NCI-H2171 treated with DMSO at 0.1 percent for 48 hours (cell line): ENCODE measurements at places on chromosomes 12 and 14.

- DNase-seq: no peak
Measured at GRCh38 chr12:6312529-6313325, 2.2 kb downstream of the PLEKHG6 start.

- DNase-seq: peak; percentile 97
Measured at GRCh38 chr14:91202234-91202974, 42.1 kb downstream of the GPR68 start.

DNA sequence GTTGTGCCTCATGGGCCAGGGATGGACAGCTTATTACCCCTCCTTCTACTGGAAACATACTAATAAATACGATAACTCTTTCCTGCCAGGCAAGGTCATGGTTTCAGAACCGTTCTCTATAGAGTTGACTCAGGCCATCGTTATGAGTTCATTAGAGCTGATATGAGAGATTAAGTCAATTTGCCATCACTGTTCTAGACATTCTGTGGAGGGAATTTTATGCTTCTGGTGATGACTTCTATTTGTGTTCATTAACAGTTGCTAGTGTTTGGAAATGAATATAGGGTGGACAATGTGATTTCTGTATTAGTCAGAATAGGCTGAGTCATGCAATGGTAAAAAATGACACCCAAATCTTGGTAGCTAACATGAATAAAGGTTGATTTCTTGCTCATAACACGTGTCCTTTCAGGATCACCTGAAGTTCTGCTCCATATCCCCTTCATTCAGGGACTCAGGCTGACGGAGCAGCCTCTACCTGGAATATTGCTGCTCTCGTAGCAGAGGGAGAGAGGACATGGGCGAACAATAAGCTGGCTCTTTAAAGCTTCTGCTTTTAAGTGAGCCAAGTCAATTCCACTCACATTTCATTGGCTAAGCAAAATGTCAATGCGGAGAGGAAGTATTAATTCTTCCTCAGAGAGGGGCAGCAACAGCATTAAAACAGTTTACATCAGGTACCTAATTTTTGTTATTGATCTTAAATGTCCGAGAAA, 18.5 kb upstream of the TBPL2 start:
- no peak for DNase-seq

GRCh38 chr12:62847709-62848108, 87.2 kb downstream of the PPM1H start:
- no peak for DNase-seq

- no peak for DNase-seq
Measured at GRCh38 chr14:105847400-105847799, 321.0 kb downstream of the TMEM121 start.

- DNase-seq: no peak
Measured at GRCh38 chr12:123801573-123802178, 39.6 kb downstream of the DNAH10 start.

DNA sequence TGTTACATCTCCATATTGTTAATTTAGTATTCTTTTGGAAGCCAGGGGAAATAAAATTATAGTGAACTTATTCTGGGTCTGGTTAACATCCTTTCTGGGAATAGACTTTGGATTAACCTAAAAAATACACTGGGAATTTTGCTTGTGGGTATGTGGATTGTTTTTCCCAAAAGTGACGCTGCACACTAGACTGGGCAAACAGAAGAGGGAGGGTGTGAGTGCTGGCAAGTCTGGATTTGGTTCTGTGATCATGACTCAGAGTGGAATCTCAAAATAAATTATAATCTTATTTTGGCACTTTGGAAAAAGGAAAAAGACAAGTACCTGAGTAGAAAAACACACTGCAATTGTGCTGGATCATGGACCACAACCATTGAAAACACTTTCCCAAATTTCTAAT, 15.2 kb upstream of the LUM start:
- no peak for DNase-seq

- DNase-seq: no peak
Measured at GRCh38 chr12:88566430-88566829, 13.8 kb downstream of the KITLG start.

- DNase-seq: no peak
Measured at GRCh38 chr12:92953747-92954146, 24.7 kb upstream of the EEA1 start.

- peak; percentile 100 for DNase-seq
Measured at GRCh38 chr12:3698218-3698974, 54.5 kb downstream of the CRACR2A start.

GRCh38 chr14:104393199-104393897, 186.2 kb upstream of the C14orf180 start:
- DNase-seq: no peak

DNA sequence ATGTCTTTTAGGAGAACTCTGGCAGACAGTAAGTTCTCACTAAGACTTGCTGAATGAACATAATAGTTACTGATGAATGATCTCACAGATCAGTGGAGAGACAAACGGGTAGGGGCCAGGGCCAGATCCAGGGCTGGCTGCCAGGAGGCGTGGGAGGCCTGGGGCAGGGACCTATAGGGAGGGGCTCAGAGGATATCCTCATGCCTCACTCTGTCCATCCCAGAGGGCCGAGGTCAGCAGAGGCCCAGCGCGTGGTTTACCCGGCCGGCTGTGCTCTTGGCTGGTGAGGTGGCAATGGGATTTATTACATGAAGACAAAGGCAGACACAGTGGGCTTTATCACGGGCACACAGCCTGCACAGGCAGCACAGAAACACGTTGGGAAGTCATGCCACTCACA, 85.4 kb downstream of the CHGA start:
- no peak for DNase-seq

DNA sequence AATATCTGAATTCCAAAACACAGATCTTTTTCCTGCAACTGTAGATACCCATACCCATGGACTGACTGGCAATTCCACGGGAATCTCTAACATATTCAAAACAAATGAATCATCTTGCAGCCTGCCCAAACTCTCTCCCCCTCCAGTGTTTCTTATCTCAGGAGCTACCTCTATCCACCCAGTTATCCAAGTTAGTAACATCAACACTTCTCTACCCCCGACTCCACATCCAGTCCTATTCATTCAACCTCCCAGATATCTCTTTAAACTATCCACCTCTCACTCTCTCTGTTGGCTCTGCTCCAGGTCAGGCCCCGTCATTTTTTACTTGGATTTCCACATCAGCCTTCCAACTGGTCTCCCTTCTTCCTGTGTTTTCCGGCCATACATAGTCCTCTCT, 6.7 kb upstream of the KCNH5 start:
- DNase-seq: no peak

- DNase-seq: peak; percentile 74
Measured at GRCh38 chr14:77580964-77581505, 35.4 kb downstream of the SPTLC2 start.

- no peak for DNase-seq
Measured at GRCh38 chr14:65361920-65362319, 50.6 kb upstream of the FUT8 start.

DNA sequence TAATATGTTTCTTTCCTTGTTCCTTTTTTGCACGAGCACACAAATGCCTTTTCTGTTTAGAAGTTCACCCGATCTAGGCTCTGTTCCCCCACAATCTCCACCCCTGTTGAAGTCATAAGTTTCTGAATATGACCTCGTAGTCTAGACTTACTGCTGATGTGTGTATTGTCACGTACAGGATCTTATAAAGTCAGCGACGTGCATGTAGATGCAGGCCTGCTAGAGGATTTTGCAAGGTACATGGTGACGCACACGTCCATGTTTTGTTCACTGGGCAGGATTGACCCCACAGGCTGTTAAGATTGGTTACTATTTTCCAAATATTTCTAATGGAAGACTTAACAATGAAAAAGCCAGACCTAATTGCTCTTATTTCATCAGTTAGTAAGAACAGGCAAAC, 46.2 kb upstream of the CCDC91 start:
- DNase-seq: no peak

GRCh38 chr12:27486961-27487360, 37.0 kb upstream of the PPFIBP1 start:
- DNase-seq: no peak

GRCh38 chr14:25522116-25522515, 472.2 kb upstream of the STXBP6 start:
- DNase-seq: no peak

DNA sequence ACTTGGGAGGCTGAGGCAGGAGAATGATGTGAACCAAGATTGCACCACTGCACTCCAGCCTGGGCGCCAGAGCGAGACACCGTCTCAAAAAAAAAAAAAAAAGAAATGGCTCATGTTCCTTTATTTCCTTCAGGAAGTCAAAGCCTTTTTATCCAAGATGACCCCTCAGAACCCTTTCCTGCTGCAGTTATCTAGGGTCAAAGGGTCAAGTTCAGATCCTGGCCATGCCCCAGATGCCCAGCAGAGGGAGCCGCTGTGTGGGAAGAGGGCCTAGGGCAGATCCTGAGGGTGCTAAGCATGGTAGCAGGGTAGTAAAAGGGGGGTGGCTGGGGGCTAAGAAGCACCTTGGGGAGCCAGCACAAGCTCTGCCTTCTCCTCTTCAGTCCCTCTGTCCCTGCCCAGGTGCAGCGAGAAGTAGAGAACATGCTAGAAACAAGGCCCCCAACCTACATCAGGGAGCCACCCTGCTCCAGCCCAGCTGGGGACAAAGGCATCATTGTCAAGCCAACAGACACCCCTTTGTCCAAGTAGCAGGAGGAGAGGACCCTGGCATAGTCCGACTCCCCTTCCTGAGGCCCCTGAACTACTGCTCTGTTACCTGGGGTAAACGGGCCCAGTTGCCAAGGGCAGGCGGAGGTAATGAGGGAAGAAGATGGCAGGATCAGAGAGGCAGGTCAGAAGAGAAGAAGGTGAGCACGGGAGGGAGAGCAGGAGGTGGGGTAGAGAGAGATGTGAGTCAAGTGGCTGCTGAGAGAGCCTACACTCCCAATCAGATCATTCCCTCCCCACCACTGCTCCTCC, 6.5 kb downstream of the NFE2 start:
- DNase-seq: no peak

DNA sequence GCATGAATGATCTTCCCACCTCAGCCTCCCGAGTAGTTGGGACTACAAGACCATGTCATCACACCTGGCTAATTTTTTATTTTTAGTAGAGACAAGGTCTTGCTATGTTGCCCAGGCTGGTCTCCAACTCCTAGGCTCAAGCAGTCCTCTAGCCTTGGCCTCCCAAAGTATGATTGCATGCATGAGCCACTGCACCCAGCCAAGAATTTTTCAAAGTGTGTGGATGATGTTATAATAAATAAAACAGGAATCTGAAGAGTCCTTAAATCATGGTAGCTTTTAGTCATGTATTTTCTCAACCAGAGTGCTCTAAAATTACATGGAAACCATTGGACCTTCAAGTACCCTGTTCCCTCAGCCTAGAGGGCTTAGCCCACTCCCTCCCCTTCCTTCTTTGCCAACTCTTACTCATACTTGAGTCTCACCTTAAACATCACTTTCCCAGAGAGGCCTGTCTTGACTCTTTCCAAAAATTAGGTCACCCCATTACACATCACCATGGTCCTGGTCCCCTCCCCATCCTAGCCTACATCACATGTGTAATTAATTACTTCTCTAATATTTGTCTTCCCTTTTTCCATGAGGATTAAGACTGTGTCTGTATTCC, 52.2 kb upstream of the BICDL1 start:
- DNase-seq: no peak

GRCh38 chr14:54834081-54834480, 68.5 kb downstream of the GCH1 start:
- no peak for DNase-seq

DNA sequence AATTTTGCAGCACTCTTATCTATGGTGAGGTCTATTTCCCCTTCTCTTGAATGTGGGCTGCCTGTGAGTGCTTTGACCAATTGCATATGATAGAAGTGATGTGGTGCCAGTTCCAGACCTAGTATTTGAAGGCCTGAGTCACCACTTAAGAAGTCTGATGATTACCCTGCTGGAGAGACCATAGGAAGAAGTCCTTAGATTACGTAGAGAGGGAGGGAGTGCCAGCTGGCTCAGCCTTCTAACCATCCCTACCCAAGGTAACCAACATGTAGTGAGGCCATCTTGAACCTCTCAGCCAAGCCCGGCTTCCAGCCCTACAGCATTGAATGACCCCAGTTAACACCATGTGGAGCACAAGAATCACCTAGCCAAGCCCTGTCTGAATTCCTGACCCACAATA, 166.9 kb downstream of the NELL2 start:
- no peak for DNase-seq

DNA sequence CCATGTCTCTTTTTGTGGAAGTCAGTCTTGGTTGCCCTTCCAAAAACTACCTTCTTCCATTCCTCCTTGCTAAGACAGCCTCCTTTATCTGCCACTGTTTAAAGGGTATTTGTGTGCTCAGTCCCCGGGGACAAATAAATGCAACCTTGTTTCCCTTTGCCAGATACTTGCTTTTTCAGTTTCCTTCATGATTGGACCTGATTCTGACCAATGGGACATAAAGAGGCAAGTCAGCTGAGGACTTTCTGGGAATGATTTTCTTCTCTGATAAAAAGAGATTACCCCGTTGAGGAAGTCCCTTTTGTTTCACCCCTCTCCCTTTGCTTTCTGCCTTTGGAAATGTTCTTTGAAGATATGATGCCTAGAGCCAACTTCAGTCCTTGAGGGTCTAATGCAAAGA, 7.4 kb upstream of the TUBA1B start:
- peak; percentile 33 for DNase-seq

- DNase-seq: peak; percentile 30
Measured at GRCh38 chr12:53551889-53552291, 44.6 kb upstream of the NPFF start.

- no peak for DNase-seq
Measured at GRCh38 chr12:3454780-3455179, 36.2 kb upstream of the PRMT8 start.

DNA sequence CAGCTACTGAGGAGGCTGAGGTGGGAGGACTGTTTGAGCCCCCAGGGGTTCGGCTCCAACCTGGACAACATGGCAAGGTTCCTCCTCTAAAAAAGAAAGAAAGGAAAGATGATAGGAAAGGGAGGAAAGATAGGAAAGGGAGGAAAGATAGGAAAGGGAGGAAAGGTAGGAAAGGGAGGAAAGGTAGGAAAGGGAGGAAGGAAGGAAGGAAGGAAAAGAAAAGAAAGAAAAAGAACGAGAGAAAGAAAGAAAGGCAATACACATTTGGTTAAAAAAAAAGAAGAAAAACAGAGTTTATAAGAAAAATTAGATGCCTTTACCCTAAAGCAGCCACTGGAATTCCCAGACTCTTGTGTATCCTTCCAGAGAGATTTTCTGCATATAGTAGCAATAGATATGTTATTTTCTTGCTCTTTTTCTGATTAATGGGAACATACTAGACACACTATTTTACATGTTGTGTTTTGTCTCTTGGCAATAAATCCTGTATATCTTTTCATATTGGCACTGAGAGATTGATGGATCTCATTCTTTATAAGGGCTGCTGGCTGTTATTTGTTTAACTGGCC, 12.2 kb downstream of the HNF1A start:
- no peak for DNase-seq
